ENCODE measurements at places on chromosomes 1 and 21.

GRCh38 chr1:30627994-30628393 lies 95.4 kb downstream of the MATN1 start:
- DNase-seq, result no peak

GRCh38 chr1:210655511-210655910 lies 326.8 kb downstream of the HHAT start:
- no peak for DNase-seq

GRCh38 chr1:17920881-17921640 lies 165.9 kb downstream of the ACTL8 start:
- no peak for DNase-seq

GRCh38 chr1:234553240-234554188 lies 56.5 kb downstream of the IRF2BP2 start:
- no peak for DNase-seq

DNA sequence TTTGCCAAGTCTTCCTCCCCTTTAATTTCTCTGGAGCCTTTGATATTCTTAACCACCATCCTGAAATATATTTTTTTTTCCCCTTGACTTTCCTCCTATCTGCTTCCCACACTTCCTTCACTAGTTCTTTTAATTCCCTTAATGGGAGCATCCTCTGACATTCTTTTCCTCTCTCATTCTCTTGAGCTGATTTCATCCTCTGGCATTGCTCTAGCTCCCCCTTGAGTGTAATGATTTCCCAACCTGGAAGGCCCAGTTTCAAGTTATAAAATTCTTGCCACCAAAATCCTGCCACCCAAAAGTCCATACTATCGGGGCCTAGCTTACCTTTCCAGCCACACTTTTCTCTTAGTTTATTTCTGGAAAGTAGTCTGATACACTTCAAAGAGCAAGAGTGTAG lies 39.5 kb upstream of the UBE2U start:
- DNase-seq, result no peak

- no peak for DNase-seq
Observed at GRCh38 chr1:96746440-96747420, 25.1 kb downstream of the PTBP2 start.
